ENCODE measurements at places on chromosomes 2 and 18.

- DNase-seq: no peak
Measured at GRCh38 chr2:102142829-102143449, 393 bp downstream of the IL1R1 start.

DNA sequence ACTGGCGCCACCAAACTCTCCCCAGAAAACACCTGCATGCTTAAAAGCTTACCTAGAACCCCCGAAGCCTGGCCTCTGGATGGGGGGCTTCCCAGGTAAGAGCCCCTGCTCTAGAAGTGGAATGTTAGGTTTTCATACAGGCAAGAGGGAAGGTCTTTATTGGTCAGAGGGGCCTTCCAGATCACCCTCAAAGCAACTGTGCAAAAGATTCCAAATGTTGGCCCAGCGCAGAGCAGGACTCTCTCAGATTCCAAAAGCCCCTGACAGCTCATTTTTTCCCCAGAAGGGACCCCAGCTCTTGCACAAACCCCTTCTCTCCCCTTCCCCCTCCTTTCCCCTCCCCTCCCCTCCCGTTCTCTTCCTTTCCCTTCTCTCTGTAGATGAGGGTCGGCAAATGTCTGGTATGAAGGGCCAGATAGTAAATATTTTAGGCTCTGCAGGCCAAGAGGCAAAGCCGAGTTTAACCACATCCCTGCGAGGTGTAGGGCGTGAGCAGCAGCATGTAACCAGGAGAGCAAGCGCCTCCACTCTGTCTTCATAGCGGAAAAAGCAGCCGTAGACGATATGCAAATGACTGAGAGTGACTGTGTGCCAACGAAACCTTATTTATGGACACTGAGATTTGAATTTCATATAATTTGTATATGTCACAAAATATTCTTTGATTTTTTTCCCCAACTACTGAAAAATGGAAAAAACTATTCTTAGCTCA, 116.9 kb downstream of the SMAD7 start:
- DNase-seq: peak; percentile 27

GRCh38 chr2:224039080-224039769, at the start of gene SERPINE2:
Gene SERPINE2 (minus strand): TSS chr2:224039286. CDS start chr2:224001900, 37,386 bp downstream.
- no peak for DNase-seq

- no peak for DNase-seq
Measured at GRCh38 chr2:97844311-97844859, 131.0 kb downstream of the ZAP70 start.

DNA sequence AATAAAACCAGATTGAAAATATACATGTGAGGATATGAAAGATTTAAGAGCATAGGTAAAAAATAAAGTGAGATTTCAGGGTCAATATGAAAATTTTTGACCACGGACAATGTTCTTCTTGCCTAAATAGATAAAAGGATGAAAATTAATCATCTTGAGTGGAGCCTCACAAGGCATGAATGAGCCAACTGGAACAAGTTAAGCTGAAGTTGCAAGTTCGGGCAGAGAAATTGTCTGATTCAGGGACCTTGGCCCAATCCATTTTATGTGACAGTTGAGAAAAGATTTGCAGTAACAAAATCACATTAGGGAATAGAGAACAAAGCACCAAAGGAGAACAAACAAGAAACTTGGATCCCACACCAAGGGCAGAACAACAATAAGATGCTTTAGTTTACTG, 305.3 kb downstream of the TMX3 start:
- no peak for DNase-seq

- DNase-seq: no peak
Measured at GRCh38 chr18:70535041-70535440, 246.2 kb downstream of the SOCS6 start.

GRCh38 chr2:232942831-232943230, 70.2 kb downstream of the NGEF start:
- no peak for DNase-seq

DNA sequence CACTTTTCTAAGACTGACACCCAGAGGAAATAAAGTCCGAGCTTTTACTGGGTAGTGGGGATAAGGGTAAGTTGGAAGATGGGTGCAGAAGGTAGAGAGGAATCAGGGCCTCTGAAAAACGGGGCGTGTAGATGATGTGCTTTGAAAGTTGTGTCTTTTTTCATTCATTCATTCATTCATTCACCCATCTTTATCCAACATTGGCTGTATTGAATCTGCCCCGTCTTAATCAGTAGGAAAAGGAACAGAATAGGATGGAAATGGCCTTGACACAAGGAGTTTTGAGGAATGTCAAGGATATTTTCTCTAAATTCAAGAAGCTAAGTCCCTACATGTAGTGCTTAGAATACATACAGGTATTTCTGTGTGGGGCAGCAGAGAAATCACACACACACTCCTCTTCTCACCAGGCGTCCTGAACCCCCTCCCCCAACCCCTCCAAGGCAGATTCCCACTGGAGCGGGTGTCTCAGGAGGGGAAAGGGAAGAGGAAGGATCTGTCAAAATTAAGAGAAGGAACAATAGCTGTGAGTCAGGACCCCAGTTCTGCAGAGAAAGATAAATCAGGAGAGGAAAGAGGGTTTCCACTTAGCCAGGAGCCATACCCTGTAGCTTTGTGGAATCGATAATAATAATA, 13.9 kb downstream of the DYSF start:
- no peak for DNase-seq

DNA sequence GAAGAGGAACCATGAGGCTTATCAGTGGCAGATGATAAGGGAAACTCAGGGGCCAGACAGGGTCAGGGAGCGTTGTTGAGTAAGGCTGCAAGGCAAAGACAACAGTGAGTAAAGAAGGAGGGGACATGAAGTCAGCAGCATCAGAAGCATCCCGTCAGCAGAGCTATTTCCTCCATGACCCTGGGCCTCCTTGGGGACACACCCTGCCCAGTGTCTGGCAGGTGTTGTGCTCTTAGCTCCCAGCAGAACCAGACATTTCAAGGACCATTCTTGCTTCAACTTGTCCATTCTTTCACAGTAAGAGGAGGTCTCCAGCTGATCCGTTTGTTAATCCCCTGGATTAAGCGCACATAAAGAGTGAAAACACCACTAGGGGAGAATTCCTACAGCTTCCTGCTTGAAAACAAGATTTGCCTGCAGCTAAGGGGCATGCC, 88.7 kb upstream of the MEIS1 start:
- no peak for DNase-seq

GRCh38 chr2:14899621-14900414, 267.3 kb downstream of the LRATD1 start:
- DNase-seq: no peak

- DNase-seq: no peak
Measured at GRCh38 chr2:152499896-152500735, 165.1 kb downstream of the FMNL2 start.

DNA sequence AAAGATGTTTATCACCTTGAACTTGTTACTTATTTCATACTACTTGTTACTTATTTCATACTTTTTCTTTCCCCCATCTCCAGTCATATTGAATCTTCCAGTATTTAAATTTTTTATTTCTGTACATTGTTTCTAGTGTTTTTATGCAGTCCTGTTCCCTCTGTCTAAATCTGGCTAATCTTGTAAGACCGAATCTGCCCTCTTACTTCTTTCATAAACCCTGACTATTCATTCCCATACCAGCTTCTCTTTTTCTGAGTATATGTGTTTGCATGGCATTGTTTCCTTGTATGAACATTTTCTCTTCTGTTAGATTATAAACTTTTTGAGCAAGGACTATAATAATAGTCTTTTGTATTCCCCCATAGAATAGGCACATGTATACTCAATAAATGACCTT, 131.7 kb downstream of the TAF4B start:
- no peak for DNase-seq

GRCh38 chr2:173678186-173678585, 287.0 kb downstream of the SP3 start:
- no peak for DNase-seq

DNA sequence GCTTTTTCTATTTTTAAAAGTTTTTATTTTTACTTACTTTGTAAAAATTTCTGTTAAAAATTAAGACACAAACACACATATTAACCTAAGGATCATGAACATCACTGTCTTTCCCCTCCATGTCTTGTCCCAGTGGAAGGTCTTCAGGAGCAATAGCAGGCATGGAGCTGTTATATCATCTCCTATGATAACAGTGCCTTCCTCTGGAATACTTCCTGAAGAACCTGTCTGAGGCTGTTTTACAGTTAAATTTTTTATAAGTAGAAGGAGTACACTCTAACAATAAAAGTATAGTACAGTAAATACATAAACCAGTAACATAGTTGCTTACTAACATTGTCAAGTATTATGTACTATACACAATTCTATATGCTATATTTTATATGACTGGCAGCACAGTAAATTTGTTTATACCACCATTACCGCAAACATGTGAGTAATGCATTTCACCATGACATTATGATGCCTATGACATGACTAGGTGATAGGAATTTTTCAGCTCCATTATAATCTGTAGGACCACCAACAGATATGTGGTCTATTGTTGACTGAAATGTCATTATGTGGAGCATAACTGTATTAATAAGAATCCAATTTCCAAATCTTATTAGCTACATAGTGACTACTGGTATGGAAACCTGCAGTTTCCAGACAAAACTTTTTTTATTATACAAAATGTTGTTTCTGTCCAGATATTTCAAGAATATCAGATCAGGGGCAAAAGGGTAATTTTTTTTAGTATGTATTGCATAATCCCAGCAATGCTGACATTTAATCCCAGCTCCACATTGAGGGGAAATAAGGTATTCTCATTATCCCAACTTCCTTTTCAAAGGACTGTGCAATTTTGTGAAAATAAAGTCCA, 337.2 kb upstream of the SLC39A10 start:
- DNase-seq: no peak

GRCh38 chr18:26757263-26758019, 108.1 kb downstream of the AQP4 start:
- DNase-seq: no peak

GRCh38 chr2:183037074-183037552, 1.1 kb downstream of the NCKAP1 start:
- no peak for DNase-seq

GRCh38 chr2:21257621-21258020, 133.9 kb downstream of the TDRD15 start:
- DNase-seq: no peak

DNA sequence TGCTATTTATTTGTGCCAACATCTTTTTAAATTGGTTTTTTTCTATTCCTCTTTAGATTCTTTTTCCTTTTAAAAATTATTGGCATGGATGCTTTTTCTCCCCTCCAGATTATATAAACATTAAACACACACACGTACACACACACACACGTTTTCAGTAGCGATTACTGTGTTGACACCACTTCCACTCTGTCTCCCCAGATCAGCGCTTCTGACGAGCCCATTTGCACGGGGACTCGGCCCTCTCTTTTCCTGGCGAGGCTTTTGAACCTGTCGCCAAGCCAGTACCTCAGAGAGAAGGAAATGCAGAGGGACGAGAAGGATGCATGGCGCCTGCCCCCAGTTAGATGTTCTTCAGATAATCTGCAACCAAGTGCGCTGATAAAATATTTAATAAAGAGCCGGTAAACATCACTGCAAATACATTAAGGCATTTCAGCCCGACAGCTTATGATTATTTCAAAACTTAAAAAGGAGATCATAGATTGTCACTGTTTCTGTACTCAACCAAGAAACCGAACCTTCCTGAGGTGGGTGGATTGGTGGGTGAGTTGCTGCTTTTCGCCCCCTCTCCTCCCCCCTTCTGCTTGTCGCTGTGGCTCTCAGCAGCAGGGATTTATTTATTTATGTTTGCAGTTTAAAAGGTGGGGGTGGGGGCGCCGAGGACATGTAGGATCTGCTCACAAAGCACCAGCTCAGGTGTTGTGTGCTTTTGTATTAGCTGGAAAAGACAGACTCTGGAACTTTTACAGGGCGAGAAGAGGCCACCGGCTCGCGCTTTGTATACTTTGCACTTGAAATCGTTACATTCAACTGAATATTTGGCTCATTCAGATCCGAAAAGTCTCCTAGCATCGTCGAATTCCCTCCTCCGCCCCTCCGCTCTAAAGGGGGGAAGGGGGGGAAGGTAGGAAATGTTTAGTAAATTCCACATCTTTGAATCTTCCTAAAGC, 787 bp upstream of the TBR1 start:
- no peak for DNase-seq

GRCh38 chr2:147076634-147077033, 768.2 kb upstream of the ACVR2A start:
- DNase-seq: no peak

GRCh38 chr18:8656232-8656631, 47.0 kb downstream of the RAB12 start:
- DNase-seq: no peak

DNA sequence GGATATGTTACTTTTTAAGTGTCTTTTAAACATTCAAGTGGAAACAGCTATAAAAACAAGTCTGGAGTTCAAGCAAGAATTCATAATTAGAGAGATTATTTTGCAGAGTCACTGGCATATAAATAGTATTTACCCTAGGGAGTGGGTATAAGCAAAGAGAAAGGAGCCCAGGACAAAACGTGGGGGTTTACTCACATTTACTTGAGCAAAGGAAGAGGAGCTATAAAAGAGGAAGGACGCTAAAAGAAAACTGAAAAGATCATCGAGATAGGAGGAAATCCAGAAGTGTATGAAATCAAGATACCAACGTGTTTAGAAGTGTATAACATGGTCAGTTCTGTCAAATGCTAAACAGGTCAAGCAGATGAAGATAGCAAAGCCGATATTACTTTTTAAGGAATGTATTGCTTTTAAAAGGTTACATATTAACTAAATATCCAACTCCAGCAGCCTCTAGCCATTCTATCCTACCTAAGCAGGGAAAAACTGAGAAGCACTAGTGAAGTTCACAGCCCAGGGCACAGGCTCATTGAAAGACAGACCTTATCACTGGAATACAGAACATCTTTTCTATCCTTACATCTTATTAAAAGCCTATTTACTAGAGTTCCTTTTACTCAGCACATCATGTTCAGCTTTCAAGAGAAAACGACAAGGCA, 8.6 kb downstream of the KANSL1L start:
- DNase-seq: no peak

- no peak for DNase-seq
Measured at GRCh38 chr2:229910832-229911412, 10.9 kb downstream of the TRIP12 start.

DNA sequence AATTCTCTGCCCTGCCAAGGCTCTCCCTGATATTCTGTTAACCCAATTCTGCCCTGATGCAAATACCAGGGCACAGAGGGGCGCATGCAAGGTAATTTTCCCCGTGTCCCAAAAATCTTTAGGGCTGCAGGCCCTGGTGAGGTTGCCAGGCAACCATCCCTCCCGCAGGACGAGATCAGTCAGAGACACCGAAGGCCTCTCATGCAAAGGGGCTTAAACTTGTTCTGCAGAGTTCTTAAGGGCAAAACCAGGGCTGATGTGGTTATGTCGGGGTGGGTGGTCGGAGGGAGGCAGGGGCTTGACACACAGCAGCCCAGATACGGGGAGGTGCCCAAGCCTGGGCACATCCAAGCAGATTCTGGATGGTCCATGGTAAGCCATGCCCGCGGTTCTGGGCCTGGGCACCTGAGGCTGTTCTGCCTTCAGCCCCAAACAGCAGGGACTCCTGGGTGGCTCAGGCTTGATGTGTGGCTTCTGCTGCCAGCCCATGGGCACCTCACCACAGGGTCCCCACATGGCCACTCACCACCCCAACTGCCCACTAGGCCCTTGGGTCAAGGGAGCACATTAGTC, 27.2 kb downstream of the STEAP3 start:
- DNase-seq: no peak

Data from activated T-cell treated with anti-CD3 and anti-CD28 coated beads for 1 hour (primary cell).